Stimulated activated effector memory CD8-positive, alpha-beta T cell treated with anti-CD3 and anti-CD28 coated beads, Interleukin-12 subunit alpha, Interleukin-12 subunit beta, amount 100 ng/mL, for 72 hours (primary cell): ENCODE measurements at places on chromosomes 1 and 21.

DNA sequence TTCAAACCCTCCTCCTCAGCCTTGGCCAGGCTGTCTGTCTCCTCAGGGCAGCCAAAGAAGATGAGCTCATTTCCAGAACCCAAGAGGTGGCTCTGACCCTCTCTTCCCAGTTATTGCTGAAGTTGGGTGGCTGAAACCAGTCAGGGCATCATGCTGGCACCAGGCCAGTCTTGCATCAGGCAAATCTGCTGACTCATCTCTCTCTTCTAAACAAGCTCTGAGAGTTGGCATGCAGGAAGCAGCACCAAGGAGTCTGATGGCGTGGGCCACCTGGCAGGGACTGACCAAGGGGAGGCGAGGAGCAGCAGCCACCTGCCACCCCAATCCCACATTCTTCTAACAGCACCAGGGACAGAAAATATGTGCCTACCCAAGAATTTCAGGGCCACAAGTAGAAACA, 104.8 kb upstream of the ATP1A1 start:
- no peak for DNase-seq

GRCh38 chr1:90561103-90561783, 155.9 kb downstream of the BARHL2 start:
- no peak for DNase-seq

- DNase-seq = no peak
Measured at GRCh38 chr1:9253453-9254105, 19.0 kb downstream of the H6PD start.

GRCh38 chr1:47187231-47187925, 2.5 kb downstream of the PDZK1IP1 start:
- DNase-seq = peak; percentile 45

GRCh38 chr1:118821801-118822200, 166.3 kb downstream of the TBX15 start:
- no peak for DNase-seq

- no peak for DNase-seq
Measured at GRCh38 chr21:34900376-34900775, 148.7 kb downstream of the RUNX1 start.

DNA sequence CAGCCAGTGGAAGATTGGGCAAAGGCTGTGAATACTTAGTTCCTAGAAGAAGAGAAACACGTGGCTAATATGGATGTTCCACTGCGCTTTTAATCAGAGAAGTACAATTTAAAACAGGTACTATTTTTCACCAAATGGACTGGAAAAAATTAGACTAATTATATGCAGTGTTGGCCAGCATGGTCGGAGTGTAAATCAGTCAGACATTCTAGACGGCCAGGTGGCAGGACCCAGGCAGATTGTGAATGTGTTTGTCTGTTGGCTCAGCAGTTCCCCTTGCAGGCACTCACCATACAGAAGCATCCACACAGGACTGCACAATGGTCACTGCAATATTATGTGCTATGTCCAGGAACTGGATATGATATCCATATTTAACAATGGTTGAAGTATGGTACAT, 23.9 kb upstream of the SLC25A34 start:
- DNase-seq = no peak

GRCh38 chr21:41725421-41726031, 41.3 kb downstream of the RIPK4 start:
- DNase-seq = no peak

GRCh38 chr1:115160728-115161127, 71.4 kb upstream of the TSPAN2 start:
- DNase-seq = no peak

DNA sequence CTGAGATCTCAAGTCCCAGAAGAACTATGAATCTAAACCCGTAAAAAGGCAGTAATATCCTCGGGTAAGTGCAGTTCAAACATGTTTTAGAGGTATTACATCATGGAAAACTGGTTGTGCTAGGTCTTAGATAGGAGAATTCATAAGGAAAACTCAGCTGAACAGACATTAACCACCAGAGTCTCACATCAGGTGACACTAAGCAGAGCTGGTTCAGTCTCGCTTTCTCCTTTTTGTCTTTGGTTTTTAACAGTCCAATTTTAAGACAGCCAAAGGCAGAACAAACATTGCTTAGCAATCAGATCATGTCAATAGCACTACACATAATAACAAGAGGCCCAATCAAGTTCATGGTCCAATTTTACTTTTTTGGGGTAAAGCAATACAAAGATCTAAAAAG, 63.1 kb upstream of the MUTYH start:
- no peak for DNase-seq

- DNase-seq = no peak
Measured at GRCh38 chr1:3011631-3012455, 9.4 kb upstream of the ACTRT2 start.

- DNase-seq = no peak
Measured at GRCh38 chr1:26344147-26344920, 9.6 kb downstream of the CRYBG2 start.

DNA sequence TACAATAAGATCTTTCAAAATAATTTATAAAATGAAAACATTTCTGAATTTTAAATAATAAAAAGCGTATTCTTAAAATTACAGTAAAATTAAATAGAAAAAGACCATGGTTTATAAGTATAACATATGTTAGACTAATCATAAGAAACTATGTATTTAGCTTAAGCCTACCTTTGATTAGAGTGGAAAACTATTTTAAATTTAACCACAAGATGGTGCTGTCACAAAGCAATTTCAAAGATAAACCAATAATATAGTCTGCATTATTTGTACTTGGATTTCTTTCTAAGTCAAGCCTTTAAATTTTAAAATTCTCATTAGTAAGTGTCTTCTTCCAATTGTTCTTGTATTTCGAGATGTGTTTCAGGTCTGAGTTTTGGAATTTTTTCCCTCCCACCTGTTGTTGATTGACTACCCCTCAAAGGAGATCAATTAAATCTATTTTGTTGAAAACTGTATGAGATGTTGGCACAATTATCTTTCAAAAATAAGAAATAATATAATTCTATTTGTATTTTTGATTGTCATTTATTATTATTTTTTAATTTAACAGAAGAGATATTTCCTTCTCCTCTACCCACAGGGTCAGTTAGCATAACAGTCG, 459.8 kb downstream of the KCNT2 start:
- no peak for DNase-seq

- DNase-seq = no peak
Measured at GRCh38 chr21:30616125-30616524, at the start of gene KRTAP20-1. TSS of gene KRTAP20-1 (plus strand) at chr21:30616425. CDS start at chr21:30616455, 30 bp downstream.

- no peak for DNase-seq
Measured at GRCh38 chr1:107525961-107526360, 385.1 kb downstream of the NTNG1 start.

GRCh38 chr21:25573409-25574206, 33.7 kb downstream of the MRPL39 start:
- DNase-seq = no peak

DNA sequence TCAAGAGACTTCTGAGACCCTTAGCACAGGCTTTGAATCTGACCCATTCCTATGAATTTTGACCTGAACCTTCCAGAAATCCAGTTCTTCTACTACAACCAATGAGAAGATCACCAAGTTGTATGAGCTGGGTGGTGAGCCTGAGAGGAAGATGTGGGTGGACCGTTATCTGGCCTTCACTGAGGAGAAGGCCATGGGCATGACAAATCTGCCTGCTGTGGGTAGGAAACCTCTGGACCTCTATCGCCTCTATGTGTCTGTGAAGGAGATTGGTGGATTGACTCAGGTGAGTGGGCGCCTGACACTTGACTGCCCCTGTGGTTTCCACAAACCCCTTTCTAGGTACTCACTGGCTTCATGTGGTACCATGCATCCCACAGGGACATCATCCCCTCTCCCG, 20.0 kb upstream of the PIGV start:
- DNase-seq = no peak
